ENCODE measurements at places on chromosomes 12 and 14. TPM values are rescaled to one million over a fixed set of nuclear protein-coding genes. Genes with fewer than 3 reads are reported as not detected.

RNASE7 gene
- total RNA-seq: not detected

FANCM gene
- total RNA-seq: 14.8 TPM

OTX2 gene
- not detected for total RNA-seq

PLEKHH1 gene
- total RNA-seq: 4.9 TPM

RIC8B gene
- 15.9 TPM for total RNA-seq

BRMS1L gene
- total RNA-seq: 7.7 TPM

IKZF4 gene
- total RNA-seq: 19.1 TPM

PLBD1 gene
- not detected for total RNA-seq

CCDC177 gene
- total RNA-seq: not detected

C12orf56 gene
- not detected for total RNA-seq

FAM222A gene
- total RNA-seq: 0.11 TPM

GRCh38 chr12:113751513-113751912 is 214.6 kb downstream of the RBM19 start:
- ATAC-seq: no peak

DNA sequence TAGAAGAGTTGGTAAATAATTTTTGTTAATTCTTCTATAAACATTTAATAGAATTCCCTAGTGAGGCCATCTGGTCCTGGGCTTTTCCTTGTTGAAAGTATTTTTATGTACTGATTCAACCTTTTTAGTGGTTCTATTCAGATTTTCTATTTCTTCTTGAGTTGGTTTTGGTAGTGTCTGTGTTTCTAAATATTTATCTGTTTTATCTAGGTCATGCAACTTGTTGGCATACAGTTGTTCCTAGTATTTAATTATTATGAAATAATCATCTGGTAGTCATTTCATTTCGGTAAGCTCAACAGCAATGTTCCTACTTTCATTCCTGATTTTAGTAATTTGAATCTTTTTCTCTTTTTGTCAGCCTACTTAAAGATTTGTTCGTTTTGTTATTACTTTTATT is 234.1 kb upstream of the GARIN2 start:
- ATAC-seq: no peak

- ATAC-seq: no peak
Observed at GRCh38 chr14:64324895-64325294, 30.7 kb upstream of the ESR2 start.

DNA sequence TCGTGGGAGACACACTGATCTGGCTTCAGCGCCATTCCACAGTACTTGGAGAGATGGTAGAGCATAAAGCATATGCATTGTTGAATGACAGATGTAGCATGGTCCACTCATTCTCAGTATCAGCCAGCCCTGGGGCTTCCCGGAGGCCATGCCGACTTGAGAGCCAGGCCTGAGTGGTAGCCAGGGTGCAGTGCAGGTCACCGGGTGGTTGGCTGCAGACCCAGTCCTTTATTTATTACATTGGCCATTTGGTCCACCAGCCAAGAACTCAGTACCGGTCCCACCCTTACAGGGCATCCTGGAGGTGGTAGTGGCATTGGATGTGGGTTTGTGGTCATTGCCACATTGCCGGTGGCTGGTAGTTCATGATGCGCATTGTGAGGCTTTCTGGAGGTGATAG is 121.6 kb upstream of the RTL1 start:
- ATAC-seq: no peak

DNA sequence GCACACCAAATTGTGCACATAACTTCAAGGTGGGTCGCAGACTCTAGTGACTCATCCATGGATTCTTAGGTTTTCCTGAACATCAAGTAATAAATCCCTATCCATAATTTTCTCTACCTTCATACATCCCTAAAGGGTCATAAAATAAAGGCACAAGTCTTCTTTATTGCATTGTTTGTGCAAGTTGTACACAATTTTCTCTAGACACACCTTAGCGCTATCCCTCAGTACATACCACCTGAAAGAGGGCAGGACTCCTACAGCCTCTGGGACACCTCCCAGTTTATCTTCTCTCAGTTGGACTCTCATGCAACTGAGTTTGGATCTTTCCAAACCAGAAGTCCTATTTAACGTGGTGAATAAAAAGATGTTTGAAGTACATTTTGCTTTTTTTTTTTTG is 168.5 kb upstream of the BMP4 start:
- ATAC-seq: no peak

DNA sequence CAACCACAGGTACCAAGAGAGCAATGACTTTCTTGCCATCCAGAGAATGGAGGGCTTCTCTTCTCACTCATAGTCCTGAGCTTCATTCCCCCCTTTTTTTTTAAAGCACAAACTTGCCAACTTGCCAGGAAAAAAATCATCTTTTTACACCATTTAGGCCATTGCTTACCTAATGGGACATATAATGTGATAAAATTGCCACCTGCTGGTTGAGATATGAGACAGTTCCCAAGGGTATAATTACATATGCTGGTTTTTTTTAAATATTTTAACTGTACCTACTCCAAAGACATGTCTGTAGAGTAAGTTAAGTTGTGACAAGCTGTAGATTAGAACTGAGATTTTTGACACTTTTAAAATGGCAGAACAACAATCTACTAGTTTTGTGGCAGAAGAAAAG is 519.1 kb upstream of the SEL1L start:
- no peak for ATAC-seq

- ATAC-seq: no peak
Observed at GRCh38 chr12:47099610-47100009, 19.9 kb upstream of the AMIGO2 start.

GRCh38 chr12:100508751-100509150 is 35.1 kb downstream of the NR1H4 start:
- ATAC-seq: no peak

DNA sequence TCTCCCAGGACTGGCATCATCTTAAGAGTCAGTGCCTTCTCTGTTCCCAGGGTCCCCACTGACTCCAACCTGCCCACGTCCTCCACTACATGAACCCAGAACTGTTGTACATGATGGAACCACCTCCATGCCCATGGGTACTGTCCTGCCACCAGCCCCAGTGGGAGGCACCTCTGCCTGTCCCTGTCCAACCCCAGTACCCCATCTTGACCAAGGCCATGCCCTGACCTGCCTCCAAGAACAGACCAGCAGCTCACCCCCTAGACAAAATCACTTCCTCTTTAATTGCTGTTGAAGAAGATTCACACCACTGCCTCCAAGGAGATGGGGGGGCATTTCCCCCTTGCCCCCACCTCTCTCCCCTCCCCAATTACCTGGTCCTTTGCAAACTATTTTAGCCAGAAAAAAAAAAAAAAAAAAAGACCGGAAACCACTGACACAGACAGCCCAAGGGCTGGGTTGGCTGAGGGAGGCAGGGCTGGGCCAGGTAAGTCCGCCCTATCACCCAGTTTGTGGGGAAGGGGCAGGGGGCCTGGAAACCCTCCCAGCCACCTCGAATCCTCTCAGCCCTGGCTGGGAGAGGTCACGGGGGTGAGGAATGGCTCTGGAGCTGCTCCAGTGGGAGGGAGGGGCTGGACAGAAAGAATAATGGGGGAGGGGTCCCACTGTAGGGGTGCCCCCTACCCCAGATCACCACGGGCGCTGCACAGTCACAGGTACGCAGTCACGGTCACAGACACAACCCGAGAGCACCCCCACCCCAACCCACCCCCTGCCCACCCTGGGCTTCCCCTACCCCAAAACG is 13.4 kb downstream of the AGAP2 start:
- ATAC-seq: no peak

DNA sequence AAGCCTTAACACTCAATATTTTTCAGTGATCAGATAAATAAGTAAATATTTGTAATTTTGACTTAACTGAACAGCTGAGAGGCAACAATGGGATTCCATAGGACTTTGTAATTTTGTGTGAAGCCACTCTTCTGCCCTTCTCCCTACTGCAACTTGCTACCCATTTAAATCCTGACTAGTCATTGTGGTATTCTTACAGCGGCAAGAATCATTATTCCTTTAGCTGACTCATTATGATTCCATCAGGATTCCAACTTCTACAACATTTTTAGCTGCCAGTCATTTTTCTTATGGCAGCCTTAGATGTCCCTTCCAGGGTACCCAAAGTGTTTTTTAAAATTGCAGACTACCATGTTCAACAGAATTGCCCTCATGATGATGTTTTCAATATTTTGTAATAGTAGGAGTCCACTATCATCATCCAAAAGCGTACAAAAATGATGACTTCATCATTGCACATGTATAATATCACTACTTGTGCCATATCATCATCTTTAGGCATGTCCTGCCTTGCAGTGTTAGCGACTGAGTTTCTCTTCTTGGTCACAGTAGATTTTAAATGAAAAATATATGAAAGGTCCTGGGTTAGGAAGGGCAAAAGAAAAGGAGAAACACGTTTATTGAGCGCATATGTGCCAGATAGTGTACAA is 5.1 kb upstream of the MAGOHB start:
- no peak for ATAC-seq

- ATAC-seq: no peak
Observed at GRCh38 chr12:20829919-20830318, 19.4 kb downstream of the SLCO1B3 start.

DNA sequence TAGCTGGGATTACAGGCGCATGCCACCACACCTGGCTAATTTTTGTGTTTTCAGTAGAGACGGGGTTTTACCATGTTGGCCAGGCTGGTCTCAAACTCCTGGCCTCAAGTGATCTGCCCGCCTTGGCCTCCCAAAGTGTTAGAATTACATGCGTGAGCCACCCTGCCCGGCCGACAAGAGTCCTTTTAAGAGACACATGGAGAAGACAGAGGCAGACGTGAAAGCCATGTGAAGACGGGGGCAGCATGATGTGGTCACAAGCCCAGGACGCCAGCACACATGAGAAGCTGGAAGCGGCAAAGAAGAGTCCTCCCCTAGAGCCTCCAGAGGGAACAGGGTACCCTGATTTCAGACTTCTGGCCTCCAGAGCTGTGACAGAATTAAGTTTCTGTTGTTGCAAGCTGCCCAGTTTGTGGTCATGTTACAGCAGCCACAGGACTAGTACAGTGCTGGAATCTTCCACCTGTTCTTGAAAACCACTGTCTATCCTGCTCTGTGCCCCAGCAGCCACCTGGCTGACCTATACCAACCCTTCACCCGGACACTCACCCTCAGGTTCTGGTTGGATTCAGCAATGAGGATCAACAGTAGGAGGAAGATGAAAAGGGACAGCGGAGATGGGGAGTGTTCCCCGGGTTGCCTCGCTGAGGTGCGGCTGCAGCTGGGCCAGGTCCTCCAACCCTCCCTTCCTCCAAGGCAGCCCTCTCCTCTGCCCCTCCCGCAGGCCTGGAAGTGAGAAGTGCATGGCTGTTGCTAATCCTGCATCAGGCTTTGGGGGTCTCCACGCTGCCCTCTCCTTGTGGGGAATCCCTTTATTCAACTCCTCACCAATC is 16.9 kb downstream of the VPS37B start:
- ATAC-seq: no peak

DNA sequence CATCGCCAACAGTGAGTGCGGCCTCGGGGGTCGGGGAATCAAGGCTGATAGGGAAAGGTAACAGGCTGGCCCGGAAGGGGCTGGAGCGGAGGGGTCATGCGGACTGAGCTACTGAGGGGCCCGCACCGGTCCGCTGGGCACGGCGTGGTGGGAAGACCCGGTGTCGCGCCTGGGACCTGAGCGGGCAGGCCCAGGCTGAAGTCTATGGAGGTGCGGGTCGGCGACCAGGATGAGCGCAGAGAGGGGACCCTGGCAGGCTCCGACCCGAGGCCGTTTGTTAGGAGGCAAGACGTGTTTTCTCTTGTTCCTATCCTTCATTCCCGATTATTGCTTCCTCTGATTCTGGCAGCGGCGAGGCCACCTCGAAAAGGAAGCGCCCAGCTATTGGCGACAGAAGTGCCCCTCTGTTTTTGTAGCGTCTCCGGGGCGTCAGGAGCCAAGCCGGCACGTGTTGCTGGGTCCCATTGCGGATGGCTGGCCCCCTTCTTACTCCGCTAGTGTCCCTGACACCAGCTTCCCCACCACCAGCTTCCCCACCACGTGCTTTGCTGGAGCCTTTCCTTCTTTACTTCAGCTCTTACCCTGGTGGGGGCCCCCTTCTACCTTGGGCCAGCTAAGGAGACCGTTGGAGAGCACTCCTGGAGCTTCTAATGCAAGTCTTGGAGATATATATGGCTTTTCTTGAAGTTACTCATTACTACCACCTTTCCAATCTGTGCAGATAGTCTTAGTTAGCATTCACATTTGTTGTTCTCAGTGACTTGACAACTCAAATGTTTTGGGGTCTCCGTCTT is 653 bp downstream of the PA2G4 start:
- ATAC-seq: no peak

DNA sequence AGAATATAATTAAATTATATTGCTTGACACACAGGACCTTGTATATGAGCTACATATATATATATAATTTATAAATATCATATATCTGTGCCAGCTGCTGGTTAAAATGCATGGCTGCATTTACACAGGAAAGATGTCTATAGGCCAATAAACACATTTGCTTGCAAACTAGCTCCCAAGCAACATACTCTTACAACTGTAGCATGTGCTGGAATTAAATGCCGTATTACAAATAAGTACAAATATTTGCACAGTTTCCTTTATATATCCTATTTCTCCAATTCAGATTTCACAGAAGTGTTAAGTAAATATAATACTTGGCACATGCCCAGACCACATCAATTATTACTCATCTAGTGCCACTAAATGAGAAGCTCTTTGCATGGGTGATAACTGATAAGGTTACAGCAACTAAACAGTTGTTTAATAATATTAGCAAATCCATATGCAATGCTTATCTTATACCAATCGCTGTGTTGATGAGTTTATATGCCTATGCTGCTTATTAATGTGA is 66.7 kb upstream of the E2F7 start:
- no peak for ATAC-seq

GRCh38 chr14:57737598-57737997 is 128.3 kb downstream of the SLC35F4 start:
- ATAC-seq: no peak

DNA sequence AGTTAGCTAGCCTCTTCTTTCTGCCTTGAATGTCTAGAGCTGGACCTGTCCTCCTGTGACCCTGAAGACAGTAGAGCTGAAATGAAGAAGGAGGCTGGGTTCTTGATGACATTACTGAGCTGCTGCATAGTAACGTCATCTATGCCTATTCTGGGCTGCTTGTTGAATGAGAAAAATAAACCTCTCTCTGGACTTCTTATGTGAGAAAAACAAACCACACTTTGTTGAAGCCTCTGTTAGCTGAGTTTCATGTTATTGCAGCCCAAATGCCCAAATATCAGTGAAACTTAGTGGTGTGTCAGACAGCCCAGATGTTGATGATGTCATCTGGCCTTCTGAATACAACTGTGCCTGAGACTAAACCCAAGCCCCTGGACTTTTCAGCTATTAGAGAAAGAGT is 67.0 kb upstream of the MAX start:
- peak; percentile 71 for ATAC-seq

- ATAC-seq: no peak
Observed at GRCh38 chr12:46101485-46101869, 111.1 kb upstream of the SCAF11 start.

Data from activated T-helper 17 cell treated with anti-CD3 and anti-CD28 coated beads, Interleukin-2, amount 50 U/mL, for 72 hours (primary cell).